ENCODE measurements at places on chromosomes 2 and 18.

GRCh38 chr2:225008179-225008856 is 34.0 kb downstream of the DOCK10 start:
- no peak for DNase-seq

DNA sequence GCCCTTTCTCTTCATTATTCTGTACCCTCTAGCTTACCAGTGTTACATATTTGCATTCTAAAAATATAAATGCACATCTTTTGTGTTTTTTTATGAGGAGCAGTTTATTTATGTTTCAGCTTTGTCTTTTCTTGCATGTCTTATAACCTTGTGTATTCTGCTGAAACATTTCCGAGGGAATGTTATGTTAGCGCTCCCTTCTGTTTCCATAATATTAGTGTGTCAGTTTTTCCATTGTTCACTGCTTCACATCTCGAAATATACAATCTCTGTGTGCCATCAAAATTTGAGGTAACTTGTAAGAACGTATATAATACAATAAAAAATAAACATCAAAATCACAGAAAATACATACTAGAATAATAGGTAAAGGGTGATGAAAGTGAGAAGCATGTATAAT is 153.3 kb downstream of the PKP4 start:
- no peak for DNase-seq

DNA sequence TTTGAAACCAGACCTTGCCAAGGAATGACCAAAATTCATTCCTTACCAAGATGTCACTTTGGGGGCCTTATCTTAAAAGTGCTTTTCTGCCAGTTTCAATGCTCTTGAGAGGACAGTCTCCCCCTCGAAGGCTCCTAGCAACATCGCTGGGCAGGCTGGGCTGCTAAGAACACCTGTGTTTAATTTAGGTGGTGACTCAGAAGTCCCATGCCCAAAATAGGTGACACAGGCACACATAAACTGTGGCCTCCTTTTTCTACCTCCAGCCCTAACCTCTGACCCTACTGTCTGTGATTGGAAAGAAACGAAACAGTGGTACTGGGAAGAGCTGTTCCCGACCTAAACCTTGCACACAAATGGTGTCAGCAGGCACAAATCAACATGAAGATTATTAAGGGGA is 28.7 kb upstream of the ROCK2 start:
- DNase-seq: no peak

DNA sequence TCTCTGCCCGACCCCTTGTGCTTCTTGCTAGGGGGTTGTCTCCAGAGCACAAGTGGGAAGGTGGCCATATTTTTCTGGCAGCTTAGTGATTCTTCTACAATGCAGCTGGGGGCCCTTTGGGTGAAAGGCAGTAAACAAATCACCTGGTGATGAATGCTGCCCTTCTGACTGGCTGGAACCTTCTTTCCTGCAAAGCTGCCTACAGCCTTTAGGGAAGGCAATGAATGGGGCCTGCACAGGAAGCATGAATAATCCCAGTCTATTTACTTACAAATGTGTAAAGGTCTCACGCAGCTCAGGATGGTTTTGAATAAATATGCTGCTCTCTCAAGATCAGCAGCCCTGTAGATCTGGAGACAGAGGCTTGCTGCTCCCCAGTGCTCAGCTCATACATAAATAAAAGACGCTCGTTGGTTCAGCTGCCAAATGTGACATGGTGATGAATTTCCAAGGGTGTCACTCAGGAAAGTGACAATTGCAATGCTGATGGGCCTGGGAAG is 289.2 kb downstream of the TDRD15 start:
- no peak for DNase-seq

- peak; percentile 43 for DNase-seq
Measured at GRCh38 chr2:26465266-26465925, 12.5 kb downstream of the OTOF start.

- peak; percentile 70 for DNase-seq
Measured at GRCh38 chr2:241009601-241010530, 11.4 kb downstream of the SNED1 start.

GRCh38 chr18:58866773-58867150 is 2.1 kb downstream of the ZNF532 start:
- DNase-seq: no peak

DNA sequence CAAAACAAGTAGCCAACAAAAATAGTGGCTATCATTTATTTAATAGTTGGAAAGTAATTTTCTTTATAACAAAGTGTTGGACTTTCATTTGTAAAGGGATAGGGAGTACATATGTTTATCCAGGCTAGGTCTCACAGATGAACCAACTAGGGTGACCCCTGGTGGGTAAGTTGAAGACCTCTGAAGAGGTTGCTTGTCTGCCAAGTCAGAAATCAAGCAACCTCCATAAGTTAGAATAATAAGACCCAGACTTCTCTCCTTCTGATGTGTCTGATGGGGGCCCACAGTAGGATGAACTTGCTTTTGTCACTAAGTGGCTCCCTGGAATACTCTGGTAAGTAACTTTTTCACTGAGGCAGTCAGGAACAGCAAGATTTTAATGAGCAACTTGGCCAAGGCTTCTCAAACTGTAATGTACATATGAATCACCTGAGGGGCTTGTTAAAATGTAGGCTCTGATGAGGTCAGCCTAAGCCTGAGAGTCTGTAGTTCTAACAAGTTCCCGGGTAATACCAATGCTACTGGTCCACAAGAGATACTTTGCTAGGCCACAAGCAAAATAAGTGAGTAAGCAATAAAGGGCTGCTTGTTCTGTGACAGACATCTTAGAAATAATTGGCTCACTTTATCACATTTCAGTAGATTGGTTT is 319.6 kb downstream of the PIK3C3 start:
- DNase-seq: no peak

DNA sequence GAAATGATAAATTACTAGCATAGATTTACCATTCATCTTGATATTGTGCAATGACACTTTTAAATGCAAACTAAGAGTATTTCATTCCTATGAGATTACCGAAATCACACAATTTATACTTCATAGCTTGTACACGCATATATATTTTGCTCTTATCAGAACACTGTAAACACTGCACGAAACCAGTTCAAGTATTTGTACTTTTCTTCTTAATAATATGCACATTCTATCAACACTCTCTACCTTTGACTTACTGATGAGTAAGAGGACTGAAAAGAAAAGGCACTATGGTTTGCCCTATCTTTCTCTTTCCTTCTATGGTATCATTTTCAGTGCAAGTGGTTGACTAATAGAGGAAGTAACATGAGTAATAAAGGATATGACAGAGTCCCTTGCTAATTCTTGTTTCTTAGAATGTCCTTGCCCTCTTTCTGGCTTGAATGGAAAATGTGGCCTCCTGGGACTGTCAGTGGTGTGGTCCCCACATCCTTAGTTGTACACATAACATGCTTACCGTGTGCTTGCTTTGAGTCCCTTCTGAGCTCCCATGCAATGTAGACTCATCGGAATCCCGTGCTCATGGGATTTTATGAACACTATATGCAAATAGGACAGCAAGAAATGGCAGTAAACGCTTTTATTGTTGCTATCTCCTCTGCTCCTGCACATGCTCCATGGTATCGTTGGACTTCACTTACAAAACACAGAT is 363.5 kb upstream of the TNP1 start:
- no peak for DNase-seq

DNA sequence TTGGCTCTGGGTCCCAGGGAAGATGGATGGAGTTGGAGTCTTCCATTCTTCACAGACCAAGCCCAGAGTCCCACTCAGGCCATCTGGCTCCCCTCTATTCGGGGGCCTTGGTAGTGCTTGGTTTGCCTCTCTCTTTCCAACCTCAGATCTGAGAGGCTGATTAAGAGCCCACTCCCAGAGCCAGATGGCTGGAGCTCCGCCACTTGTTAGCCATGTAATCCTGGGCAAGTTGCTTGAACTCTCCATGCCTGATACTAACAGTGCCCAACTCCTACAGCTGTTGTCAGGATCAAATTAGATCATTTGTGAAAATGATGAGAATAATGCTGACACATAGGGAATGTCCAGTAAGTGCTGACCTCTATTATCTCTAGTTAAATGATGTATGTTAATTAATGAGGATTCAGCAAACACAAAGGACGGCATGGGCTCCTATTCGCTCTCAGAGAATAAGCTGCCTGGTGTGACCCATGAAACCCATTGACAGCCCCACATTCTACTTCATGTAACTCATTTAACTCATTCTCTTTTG is 46.6 kb upstream of the SLC14A1 start:
- DNase-seq: no peak

DNA sequence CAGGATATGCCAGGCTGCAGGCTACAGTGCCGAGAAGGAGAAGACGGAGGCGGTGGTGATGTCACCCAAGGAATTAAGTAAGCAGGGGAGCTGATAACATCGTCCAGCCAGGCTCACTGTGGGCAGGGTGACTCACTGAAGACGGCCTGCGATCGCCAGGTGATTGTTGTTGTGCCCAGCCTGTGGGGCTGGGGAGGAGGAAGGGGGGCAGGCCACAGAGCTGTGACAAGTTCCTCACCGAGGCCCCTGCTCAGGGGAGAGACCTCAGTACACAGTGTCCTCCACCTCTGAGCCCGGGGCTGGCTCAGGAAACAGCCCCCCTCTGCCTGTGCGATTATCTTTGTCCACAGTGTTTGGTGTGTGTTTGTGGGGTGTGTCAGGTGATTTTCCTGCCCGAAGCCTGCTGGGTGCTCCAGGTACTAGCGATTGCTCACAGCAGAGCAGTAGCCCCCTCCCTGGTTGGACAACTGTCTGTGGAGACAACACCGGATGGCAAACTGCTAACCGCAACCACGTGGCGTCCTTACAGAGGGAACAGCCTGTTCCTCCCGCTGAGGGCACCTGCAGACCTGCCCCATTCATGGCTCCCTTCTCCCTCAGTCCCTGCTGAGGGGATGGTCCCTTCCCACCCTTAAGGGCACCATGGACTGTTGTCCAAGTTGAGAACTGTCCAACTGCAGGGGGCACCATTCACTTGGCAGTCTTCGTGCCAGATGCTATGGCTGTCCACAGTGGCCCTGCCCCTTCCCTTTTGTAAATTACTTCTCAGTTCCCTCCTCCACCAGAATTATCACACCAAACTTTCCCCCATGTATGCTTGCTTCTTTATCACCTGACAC is 95.1 kb downstream of the ZFP36L2 start:
- peak; percentile 90 for DNase-seq

- no peak for DNase-seq
Measured at GRCh38 chr2:235900631-235901030, 267.6 kb downstream of the GBX2 start.

DNA sequence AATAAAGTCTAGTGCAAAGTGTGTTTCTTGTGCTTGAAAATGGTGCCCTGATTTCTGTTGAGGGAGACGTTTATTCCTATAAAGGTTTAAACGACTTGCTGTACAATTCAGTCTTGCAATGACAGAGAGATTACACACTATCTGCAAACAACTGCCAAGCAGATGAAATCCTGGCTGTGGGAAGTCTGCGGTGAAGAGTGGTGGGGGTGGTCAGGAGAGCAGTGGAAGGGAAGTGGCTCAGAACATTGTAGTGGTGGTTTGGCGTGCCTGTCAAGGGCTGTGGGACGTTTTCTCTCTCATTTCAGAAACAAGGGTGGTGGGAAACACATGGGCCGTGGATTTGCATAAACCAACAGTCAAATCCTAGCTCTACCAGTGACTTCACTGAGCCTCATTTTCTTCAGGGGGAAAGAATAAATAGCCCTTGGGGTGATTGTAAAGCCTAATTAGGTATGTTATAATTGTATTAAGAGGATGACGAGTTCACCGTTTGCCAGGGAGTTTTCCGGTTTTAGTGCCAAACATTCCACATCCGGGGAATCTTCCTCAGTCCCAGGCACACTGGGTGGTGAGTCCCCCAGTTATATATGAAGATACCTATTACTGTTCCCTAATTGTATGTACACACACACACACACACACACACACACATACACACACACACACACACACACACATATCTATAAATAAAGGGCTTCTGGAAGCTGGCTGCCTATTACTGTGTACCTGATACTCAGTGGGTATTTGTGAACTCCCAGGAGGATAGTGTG is 115.0 kb downstream of the SPTBN1 start:
- DNase-seq: no peak

DNA sequence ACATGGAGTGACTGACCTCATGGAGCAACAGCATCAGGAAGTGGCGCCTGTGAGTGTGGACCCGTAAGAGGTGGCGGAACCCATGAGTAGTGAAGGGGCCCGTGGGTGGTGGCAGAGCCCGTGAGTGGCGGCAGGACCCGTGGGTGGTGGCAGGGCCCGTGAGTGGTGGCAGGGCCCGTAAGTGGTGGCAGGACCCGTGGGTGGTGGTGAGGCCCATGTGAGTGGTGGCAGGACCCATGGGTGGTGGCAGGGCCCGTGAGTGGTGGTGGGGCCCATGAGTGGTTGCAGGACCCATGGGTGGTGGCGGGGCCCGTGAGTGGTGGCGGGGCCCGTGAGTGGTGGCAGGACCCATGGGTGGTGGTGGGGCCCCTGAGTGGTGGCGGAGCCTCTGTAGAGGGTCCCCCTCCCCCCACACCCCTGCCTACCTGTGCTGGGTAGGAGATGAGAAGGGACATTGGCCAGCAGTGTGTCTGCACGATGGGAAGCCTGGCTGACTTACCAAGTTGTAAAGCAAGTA is 407.7 kb upstream of the SALL3 start:
- DNase-seq: no peak

GRCh38 chr2:101064868-101065549 is 62.9 kb downstream of the RPL31 start:
- DNase-seq: no peak

GRCh38 chr2:18455236-18455862 is 105.1 kb downstream of the RDH14 start:
- DNase-seq: no peak

DNA sequence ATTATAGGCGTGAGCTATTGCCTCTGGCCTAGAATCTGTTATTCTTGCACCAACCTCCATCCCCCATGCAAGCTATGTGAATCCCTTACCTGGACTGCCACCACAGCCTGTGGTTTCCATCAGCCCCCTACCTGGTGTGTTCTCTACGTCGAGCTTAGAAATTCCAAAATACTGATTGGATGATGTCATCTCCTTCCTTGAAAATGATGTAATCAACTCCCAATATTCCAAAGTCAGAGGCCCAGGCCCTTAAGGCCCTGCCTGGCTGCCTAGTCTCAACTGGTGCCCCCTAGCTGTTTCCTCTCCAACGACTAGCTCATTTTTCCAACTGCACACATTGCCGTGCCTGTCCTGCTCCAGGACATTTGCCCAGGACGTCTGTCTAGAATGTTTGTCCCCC is 41.3 kb upstream of the GBX2 start:
- no peak for DNase-seq

DNA sequence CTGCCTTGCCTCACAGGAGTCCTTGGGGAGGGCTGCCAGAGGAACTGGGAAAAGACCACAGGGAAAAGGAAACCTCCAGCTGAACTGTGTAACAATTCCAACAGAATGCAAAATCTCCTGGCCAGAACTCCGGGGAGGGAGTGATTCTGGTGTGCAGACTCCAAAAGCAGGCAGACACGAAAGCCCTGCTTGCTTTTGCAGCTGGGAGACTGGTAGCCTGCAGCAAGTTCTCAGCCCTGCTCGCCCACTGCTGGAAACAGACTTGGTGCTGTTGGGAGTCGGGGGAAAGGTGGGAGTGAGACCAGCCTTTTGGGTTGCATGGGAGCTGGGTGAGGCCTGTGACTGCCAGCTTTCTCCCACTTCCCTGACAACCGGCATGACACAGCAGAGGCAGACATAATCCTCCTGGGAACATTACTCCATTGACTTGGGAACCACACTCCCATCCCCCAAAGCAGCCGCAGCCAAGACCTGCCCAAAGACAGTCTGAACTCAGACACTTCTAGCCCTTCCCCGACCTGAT is 26.0 kb upstream of the NMI start:
- peak; percentile 54 for DNase-seq
